ENCODE measurements at places on chromosomes 7 and 10.

DNA sequence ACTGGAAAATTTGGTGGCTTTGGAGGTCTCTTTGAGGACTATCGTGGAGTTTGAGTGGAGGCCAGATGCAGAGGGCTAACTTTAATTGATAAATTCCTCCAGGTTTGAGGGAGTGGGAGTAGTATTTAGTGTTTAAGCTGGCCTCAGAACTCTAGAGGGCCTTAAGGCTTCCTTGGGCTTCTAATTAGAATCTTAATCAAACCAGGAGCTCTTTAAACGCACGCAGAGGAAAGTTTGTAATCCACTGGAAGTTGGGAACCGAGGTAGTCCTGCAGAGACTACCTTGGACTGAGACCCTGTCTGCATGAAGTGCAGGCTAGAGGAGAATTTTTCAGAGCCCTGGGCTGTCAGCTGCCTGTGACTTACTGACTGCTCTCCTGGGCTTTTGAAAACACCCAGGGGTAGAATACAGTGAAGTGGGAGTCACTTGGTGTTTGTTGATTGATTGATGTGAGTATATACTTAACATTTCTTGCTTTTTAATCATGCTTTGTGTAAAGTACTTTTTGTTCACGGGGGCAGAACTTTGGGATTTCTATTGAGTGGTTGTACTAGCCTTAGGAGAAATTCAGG lies 5.9 kb downstream of the SPAG6 start:
- DNase-seq: no peak

GRCh38 chr7:110470420-110470819 lies 620.5 kb upstream of the LRRN3 start:
- DNase-seq: no peak

GRCh38 chr7:30974605-30975255 lies 11.0 kb downstream of the GHRHR start:
- no peak for DNase-seq

DNA sequence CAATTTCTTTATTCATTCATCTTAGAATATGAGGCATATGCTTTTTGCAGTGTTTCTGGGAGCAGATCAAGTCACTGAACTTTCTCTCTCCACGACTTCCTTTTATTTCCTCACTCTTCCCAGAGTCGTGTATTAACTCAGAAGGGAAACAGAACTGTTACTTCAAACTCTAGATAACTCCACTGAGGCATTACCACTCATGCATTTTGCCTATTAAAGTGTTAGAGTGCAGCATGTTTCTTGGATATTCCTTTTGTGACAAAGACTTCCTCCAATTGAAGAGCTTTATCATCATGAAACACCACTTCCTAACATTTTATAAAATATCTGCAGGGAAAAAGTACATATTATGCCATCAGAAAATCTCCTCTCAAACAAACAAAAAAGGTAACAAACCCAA lies 797.4 kb upstream of the COBL start:
- no peak for DNase-seq

DNA sequence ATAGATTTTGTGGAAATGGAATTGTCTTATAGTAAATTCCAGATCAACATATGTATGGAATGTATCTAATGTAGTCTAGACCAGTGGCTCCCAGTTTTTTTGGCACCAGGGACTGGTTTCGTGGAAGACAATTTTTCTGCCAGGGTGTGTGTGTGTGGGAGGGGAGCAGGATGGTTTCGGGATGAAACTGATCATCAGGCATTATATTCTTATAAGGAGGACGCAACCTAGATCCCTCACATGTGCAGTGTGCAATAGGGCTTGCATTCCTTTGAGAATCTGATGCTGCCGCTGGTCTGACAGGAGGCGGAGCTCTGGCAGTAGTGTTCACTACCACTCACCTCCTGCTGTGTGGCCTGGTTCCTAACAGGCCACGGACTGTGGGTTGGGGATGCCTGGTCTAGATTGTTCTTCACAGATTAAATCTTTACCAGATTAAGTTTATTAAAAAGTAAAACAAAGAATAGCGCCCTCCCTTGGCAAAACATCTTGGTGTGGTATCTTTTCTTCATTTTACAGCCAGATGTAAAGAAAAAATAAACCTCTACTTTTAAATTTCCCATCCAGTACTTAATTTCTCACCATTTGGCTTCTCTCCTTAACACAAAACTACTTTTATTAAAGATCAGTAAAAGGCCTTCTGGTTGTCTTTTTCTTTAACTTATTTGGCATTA lies 48.4 kb downstream of the SEPTIN7 start:
- no peak for DNase-seq

DNA sequence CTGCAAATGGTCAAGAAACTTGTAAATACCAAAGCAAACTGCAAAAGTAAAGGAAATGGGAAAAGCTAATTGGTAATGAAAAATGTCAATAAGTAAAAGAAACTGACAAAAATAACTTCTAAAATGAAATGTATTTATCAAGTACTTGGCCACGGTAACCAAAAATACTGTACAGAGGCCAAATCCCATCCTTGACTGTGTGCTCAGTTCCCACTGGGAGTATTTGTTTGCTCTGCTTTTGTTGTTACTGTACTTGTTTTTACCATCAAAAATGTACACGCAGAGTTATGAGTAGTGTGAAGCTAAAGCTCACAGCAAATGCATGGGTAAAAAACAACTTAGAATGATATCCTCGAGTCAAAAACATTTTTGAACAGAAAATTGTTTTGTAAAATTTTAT lies 31.1 kb downstream of the ENKUR start:
- DNase-seq: no peak

GRCh38 chr10:72386916-72387586 lies 32.3 kb upstream of the DNAJB12 start:
- DNase-seq: no peak

DNA sequence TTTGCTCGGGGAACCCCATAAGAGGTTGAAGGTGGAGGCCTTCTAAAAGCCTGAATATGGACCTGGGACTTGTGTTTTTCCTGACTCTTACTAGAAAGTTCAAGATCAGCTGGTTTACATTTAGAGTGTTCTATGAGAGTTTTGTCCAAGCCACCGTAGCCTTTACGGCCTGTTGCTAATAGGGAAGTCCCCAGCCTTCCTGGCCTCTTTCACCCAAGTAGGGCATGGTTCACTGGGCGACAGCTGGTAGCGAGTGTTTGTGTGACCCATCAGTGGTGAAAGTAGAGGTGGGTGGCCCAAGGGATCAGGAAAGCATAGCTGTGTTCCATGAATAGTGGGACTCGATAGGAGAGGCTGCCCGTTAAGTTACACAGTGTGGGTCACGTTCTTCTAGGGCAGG lies 60.1 kb downstream of the RABGEF1 start:
- DNase-seq: no peak

- no peak for DNase-seq
These were observed 1250.1 kb downstream of the SORCS1 start for GRCh38 chr10:105914432-105914831.

GRCh38 chr10:66799474-66799873 lies 126.4 kb upstream of the LRRTM3 start:
- no peak for DNase-seq

GRCh38 chr7:16754856-16755317 lies 1.3 kb downstream of the TSPAN13 start:
- DNase-seq: no peak

- no peak for DNase-seq
These were observed 134.9 kb upstream of the SAMD8 start for GRCh38 chr10:74976565-74976964.

DNA sequence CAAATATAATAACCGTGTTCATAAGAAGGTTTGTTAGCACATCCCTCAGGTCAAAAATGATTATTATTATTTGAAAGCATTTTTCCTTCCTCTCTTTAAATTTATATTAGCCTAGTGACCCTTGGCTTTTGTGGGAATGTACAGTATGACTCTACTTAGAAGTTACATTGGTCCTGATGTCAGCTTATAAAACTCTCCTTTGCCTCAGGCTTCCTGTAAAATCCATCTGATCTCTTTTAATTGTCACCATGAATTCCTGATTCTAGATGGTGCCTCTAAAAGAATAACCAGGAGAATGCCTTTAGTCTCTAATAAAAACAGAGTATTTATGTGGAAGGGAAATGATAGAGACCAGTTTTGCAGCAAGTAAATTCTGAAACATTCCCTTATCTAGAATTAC lies 1134.4 kb downstream of the XPNPEP1 start:
- no peak for DNase-seq

GRCh38 chr10:1290071-1290471 lies 233.9 kb downstream of the WDR37 start:
- DNase-seq: no peak

All from activated T-cell treated with anti-CD3 and anti-CD28 coated beads for 4 hours (primary cell).